ENCODE measurements at places on chromosomes 3 and 15.
A peak's percentile ranks its signal among the peaks of the same experiment; 100 is the strongest.

DNA sequence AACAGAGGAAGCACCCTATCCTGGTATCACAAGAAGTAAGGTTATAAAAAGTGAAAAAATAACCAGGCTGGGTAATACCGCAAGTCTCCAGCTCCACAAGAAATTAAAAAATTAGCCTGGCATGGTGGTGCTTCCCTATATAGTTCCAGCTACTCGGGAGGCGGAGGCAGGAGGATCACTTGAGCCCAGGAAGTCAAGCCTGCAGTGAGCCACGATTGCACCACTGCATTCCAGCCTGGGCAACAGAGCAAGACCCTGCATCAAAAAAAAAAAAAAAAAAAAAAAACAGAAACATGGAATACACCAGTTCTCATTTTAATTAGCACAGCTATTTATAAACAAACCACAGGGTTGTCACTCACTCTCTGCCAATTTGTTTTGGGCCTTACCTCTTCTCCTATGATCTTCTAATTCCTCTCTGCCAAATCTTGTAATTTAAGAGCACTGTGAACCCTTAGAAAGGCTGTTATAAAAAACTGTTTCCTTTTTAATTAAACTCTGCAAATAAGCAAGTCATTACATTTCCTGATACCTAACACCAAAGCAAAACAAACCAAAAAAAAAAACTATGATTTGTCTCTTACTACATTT, 22.6 kb downstream of the DCUN1D1 start:
- DNase-seq, result no peak

DNA sequence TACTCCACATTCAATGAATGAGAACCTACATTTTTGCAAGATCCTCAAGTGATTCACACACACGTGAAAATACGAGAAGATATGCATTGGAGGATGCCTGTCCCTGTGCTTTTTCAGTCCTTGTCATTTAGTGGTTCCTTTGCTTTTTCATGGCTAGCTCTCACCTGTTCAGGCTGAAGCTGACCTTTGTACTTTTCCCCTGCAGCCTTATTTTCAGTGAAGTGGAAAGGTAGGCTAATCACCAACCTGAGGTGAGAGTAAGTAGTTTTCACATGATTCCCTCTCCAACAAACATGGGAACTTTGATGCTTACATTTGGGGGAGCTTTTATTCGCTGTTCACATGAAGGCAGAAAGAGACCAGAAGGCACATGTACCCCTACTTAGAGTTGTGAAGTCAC, 8.3 kb downstream of the ITPR1 start:
- no peak for DNase-seq

GRCh38 chr3:32229565-32229964, 8.9 kb upstream of the CMTM8 start:
- DNase-seq, result no peak

DNA sequence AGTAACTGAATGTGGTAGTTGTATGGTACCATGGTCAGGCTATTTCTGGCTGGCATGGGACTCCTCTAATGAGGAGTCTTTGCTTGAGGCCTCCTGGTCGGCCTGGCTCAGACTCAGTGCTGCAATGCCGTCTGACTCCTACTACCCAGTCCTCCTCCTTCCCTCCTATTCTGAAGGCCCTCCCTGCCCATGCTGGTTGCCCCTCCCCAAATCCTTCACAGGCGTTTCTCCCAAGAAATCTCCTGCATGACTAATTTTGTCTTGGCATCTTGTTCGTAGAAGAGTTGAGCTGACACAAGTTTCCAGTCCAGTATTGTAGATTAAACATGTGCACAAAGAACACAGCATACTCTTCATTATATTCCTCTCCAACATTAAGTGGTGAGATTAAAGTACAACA, 115.5 kb downstream of the NFKBIZ start:
- DNase-seq, result no peak

DNA sequence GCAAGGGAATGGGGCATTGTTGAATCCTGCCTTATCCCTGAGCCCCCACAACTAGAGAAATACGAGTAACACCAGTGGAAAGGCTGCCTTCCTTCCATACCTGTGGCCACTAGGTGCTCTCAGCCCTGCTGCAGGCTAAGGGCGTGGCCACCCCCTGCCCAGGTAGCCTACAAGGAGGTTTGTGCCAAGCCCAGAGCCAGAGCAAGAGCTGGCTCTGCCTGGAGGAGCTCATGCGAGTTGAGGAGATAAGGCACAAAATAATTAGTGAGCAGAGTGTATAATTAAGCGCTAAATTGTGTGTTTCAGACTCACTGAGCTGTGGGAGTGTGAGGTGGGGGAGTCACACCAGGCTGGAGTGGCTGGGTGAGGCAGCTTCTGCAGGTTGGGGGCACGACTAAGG, 49.2 kb downstream of the TPRA1 start:
- DNase-seq, result no peak

DNA sequence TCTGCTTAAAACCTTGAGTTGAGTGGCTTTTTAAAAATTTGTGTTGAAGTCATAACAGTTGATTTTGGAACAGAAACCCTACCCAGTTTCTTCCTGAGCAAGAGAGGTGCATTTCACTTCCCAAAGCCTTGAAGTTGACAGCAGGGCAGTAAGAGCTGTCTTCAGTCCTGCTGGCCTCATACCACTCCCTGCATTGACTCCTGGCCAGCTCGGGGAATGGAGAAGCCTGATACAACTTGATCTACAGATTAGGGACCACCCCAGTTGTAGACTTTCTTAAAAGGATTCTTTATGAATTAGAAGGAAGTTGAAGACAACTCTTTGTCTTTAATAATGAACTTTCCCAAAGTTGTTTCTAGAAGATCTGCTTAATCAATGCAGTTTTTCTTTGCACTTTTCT, 90.6 kb upstream of the FLNB start:
- no peak for DNase-seq

DNA sequence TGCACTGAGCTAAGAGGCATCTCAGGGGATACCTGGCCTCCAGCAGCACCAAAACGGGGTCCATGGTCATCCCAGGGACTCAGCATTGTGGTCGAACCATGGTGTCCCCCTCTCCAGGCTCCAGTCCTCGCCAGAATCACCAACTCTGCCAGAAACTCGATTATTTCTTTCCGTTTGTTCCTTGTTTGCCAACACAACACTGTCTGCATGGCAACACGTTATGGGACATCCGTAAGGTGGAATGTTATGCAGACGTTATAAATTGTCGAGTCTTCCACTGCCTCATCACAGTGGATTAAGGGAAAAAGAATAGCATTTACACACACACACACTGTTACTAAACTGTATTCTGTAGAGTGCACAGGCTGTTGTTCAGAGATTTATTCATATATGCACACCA, 52.5 kb upstream of the RPL32 start:
- no peak for DNase-seq

- no peak for DNase-seq
Measured at GRCh38 chr3:37949866-37950265, 40.7 kb upstream of the VILL start.

DNA sequence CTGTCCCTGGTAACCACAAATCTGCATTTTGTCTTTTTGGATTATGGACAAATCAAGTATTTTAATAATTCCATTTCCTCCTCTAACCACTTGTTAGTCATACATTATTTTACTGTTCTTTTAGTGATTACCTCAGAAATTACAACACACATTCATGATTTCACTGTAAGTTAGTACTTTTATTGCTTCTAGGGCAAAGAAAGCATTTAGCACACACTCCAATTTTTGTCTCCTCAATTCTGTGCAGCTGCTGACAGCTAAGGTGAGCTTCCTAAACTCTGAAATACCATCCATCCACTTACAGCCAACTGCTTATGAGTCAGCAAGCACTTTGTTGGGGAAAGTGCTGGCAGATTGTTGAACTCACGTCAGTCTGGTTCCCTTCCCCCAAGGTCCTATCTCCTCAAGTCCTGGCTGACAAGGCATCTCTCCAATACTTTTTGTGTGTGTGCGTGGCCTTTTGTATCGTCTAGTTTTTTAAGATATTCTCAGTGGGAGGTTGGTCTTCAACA, 49.4 kb upstream of the TNFAIP8L3 start:
- DNase-seq, result peak; percentile 67
